SK-N-SH treated with all-trans-retinoic acid at 6 μM for 48 hours (cell line): ENCODE measurements at places on chromosomes 2 and 18.

- peak; percentile 3; the same call in 2 of the 3 replicates for ATAC-seq
Measured at GRCh38 chr2:118670276-118670675, 177.2 kb downstream of the EN1 start.

DNA sequence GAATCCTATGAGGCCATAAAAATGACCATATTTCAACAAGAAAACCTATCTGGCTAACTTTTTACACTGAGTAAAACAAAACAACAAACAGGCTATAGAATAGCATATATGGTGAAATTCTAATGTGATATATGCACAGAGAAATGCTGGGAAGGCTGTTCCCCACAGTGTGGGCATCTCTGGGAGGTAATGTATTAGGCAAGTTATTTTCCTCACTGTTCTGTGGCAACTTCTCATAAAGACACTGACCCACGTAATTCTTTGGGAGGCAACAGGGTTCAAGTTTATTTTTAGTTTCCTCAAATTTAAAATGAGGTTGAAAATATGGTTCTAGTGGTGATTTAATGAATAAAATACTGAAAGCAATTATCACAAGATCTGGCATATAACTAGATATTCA is 46.7 kb downstream of the RNU4ATAC start:
- ATAC-seq: no peak

GRCh38 chr18:13173578-13174145 is 44.9 kb upstream of the LDLRAD4 start:
- ATAC-seq: no peak

GRCh38 chr2:236236559-236237452 is 27.4 kb downstream of the ASB18 start:
- peak; percentile 65 for ATAC-seq

- ATAC-seq: no peak
Measured at GRCh38 chr2:72629062-72629461, 196.8 kb downstream of the EXOC6B start.
